ENCODE measurements at places on chromosomes 1 and 21.

DNA sequence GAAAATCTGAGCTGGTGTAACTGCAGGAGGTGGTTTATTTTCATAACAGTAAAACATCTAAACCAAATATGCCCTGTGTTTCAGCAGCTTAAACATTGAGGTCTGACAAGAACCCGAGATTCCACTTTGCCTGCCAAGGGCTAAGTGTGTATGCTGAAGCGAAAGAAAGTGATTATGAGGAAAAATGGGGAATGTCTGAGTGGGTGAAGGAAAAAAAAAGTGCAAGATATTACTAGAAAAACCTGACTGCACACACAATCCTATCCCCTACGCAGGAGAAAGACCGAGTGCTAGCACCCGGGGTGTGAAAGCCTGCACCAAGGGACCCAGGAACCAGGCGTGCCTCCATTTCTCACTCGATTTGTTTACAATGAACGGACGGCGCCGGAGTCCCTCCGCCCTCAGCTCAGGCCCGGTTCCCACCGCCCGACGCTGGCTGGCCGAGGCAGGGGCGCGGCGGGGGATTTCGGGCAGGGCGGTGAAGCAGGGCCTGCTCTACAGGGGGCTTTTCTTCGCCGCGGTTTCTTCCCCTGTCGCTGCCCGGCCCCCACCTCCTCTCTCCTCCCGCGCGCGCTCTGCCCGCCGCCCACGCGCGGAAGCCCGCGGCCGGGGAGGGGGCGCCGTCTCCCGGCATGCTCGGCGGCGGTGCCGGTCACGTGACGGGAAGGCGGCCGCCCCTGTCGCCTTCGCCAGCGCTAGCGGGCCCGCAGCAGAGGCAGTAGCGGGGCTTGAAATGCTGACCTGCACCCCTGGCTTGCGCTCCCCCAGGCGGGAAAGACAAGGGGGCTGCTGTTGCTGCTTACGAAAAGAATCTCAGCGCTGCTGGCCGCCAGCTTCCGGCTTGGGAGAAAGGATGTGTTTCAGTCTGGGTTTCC lies 35.9 kb downstream of the ITPKB start:
- DNase-seq = peak; percentile 84

- no peak for DNase-seq
Observed at GRCh38 chr1:230382001-230382491, 44.1 kb downstream of the PGBD5 start.

DNA sequence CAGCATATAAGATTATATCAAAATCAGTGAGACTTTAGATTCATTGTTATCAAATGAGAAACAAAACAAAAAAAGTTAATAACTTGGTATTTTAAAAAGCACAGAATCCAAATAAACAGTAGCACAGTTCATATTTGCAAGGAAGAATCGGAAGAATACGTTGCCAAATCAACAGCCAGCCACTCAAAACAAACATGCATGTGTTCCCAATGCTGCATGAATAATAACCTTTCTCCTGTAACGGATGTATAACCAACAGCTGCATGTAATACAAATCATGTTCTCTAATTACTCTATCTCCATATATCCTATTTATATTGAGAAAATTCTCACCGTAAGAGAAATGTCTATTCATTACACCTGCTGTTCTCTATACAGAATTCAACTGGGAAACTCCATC lies 98.9 kb upstream of the FOXD3 start:
- DNase-seq = no peak

DNA sequence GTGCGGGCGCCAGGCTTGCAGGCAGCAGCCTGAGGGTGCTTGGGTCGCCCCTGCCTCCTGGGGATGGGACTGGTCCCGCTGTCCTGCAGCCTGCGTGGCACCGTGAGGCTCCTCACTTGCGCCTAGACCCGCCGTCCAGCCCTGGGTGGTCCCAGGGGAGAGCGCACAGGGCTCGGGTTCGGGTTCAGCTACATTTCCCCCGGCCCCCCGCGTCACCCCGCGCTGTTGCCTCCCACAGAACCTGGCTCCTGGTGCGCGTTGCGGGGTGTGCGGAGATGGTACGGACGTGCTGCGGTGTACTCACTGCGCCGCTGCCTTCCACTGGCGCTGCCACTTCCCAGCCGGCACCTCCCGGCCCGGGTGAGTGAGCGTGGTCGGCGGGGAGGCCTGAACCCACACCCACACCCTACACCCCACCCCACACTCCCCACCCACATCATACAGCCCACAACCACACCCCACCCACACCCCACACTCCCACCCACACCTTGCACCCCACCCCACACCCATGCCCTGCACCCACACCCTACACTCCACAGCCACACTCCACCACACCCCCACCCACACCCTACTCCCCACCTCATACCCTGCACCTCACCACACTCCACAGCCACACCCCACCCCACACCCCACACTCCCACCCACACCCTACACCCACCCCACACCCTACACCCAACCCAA lies 6.2 kb upstream of the PFKL start:
- no peak for DNase-seq

GRCh38 chr1:167631936-167632614 lies 2.0 kb downstream of the RCSD1 start:
- no peak for DNase-seq

GRCh38 chr21:42226626-42227025 lies 7.7 kb downstream of the ABCG1 start:
- no peak for DNase-seq

- DNase-seq = no peak
Observed at GRCh38 chr1:82420584-82420983, 619.9 kb downstream of the ADGRL2 start.

- DNase-seq = no peak
Observed at GRCh38 chr1:74772945-74773344, 40.0 kb downstream of the TYW3 start.

- no peak for DNase-seq
Observed at GRCh38 chr1:7302126-7302525, 469.0 kb upstream of the VAMP3 start.

DNA sequence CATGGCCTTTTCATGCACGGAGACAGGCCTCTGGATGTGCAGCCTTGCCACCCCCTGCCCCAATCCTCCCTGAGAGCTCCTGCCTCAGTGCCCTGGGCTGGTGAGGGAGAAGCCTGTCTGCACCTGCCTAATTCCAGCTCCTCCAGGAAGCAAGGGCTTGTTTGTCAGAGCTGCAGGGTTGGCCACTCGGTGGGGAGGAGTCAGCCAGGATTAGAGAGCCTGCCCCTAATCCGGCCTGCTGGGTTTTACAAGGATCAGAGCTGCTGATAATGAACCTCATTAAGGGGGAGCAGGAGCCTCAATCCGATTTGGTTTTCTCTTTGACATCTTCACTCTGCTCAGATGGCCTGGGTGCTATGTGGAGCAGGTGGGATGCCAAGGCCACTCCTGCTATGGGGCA lies 31.9 kb upstream of the LHX4 start:
- DNase-seq = no peak

DNA sequence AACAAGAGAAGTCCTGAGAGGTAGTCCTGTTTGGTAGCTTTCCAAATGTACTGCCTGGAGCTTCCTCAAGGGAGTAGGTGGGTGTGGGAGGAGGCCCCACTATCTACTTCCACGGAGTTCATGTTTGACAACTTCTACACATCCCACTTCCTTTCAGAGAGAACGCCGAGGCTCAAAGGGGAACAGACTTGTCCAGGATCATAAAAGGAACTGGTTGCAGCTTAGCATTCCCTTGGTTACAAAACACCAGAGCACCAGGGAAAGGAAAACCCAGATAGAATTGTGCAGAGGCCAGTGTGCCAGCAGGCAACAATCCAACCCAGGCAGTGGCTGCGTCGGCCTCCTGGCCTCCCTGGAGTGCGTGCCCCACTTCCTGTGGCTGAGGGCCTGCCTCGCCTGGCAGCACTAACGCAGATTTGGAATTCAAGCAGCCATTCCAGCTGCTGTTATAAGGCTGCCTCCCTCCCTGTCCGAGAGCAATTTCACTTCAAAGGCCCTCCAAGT lies 4.2 kb upstream of the RAP1GAP start:
- DNase-seq = peak; percentile 44

GRCh38 chr1:66777831-66778230 lies 23.2 kb downstream of the INSL5 start:
- DNase-seq = no peak

GRCh38 chr1:207962716-207963426 lies 51.9 kb upstream of the CD34 start:
- no peak for DNase-seq

GRCh38 chr21:29025328-29025713 lies 853 bp downstream of the USP16 start:
- DNase-seq = no peak

GRCh38 chr1:164830628-164831027 lies 271.6 kb downstream of the PBX1 start:
- no peak for DNase-seq

DNA sequence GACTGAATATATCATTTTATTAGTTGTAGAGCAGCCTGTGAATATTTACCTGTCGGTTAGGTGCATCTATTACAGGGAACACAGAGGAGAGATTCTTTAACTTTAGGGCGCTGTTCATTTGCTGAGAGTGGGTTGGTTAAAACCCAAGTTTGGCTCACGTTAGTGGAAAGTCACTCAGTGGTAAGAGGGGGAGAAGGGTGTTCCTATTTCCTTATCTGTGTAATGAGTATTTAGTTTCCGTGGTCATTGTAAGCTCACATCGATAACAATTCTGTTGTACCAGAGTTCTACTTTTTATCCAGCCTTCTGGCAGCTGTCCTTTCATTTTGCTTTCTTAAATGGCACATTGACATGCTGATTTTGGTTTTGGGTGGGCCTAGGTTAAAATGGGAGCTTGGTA lies 773.2 kb upstream of the ADAMTS5 start:
- DNase-seq = no peak

DNA sequence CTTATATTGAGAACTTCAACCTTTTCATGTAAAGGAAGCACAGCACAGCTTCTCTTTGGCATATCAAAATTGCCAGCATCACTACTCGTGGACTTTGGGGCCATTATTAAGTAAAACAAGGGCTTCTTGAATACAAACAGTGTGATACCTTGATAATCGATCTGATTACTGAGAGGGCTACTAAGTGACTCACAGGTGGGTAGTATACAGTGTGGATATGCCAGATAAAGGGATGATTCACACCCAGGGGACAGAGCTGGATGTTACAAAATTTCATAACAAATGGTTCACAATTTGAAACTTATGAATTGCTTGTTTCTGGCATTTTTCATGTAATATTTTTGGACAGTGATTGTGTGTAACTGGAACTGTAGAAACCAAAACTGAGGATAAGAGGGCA lies 15.4 kb downstream of the HDAC1 start:
- DNase-seq = peak; percentile 63

GRCh38 chr1:95467036-95467435 lies 233.0 kb downstream of the RWDD3 start:
- no peak for DNase-seq

GRCh38 chr1:2187619-2188018 lies 7.0 kb downstream of the FAAP20 start:
- DNase-seq = no peak

- DNase-seq = no peak
Observed at GRCh38 chr1:178563099-178563820, 50.4 kb downstream of the TEX35 start.

DNA sequence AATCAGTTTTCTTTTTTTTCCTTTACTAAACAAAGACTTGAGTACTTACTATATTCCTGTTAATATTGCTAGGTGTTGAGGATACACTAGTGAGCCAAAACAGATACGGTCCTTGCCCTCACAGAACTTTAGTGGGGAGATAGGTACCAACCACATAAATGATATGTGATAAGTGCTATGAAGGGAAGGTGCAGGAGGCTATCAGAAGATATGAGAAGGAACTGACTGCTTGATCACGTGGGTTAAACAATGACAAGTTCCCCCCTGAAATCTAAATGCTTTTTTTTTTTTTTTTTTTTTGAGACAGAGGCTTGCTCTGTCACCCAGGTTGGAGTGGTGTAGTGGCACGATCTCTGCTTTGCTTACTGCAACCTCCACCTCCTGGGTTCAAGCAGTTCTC lies 25.0 kb downstream of the RBM15 start:
- no peak for DNase-seq

DNA sequence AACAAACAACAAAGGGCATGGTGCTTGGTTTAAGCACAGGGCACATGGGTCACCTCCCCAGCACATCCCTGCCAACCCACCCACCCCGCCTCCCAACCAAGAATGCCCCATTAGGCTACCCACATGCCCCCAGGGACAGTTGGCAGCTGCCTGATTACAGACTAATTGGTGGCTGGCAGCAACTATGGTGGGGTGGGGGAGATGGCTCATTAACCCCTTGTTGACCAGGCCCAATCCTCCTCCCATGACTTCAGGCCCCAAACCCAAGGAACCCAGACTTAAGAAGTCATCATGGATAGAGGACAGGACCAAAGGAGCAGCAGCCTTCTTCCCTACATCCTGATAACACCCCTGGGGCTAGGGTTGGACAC lies 1.3 kb downstream of the RIMS3 start:
- no peak for DNase-seq

DNA sequence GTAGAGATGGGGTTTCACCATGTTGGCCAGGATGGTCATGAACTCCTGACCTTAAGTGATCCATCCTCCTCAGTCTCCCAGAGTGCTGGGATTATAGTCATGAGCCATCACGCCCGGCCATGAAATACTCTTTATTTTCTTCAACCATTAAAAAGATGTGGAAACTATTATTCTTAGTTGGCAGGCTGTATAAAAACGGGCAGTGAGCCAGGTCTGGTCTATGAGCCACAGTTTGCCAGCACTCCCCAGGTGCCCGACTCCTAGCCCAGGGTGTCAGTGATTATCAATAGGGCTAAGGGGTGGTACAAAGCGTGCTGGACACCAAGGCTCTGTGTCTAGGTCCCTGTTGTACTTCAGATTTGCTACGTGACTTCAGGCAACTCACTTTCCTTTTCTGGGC lies 3.7 kb upstream of the TMEM61 start:
- DNase-seq = no peak

GRCh38 chr1:5571438-5571837 lies 420.8 kb downstream of the NPHP4 start:
- no peak for DNase-seq

DNA sequence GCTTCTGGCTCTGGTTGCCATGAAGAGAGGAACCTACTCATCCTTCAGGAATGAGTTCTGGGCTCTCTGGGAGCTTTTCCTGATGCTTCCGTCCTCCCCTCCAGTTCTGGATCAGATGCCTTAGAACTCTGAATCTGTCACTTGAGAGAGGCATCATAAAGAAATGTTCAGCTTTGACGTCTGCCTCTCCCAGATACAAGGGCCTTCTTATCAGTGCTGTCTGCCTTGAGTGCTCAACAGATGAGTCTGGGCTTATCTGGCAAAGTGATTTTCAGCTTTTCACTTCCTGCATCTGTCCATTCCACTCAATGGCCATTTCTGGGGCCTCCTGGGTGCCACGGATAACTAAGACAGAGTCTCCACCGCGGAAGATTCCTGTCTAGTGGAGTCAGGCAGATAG lies 12.3 kb upstream of the OTUD3 start:
- DNase-seq = peak; percentile 91

- DNase-seq = no peak
Observed at GRCh38 chr1:238401144-238401543, 510.4 kb upstream of the ZP4 start.
